ENCODE measurements at places on chromosomes 5 and 9.

DNA sequence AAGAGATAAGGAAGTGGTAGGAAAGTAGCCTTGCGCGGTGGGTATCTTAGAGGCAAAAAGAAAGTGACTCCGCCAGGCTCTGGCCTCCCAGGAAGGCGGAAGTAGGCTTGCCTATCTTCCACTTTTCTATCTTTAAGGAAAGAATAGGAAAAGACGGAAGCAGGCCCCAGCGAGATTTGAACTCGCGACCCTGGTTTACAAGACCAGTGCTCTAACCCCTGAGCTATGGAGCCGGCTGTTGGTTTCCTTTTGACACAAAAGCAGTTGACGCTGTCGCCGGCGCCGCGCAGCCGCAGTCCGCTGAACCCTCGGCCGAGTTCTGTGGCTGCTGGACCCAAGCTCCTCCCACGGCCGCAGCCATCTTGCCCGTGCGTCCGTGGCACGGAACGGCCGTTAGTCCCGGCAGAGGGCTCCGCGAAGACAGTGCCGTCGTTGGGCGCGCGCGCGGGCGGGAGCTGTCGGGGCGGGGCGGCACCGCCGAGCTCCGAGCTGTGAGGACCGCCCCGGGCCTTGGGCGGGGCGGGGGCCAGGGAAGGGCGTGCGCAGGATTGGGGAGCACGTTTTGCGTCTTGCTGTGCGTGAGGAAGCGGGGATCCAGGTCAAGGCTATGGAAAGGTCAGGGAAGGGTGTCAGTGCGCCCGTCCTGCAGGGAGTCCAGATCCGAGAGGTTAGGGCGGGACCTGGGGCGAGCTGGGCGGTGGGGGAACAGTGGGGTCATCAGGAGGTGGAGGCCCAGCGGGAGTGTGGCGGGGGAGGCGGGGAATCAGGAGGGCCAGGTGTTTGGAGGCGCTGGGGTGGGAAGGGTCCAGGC, 13.3 kb downstream of the TRIM7 start:
- DNase-seq, result peak; percentile 98

DNA sequence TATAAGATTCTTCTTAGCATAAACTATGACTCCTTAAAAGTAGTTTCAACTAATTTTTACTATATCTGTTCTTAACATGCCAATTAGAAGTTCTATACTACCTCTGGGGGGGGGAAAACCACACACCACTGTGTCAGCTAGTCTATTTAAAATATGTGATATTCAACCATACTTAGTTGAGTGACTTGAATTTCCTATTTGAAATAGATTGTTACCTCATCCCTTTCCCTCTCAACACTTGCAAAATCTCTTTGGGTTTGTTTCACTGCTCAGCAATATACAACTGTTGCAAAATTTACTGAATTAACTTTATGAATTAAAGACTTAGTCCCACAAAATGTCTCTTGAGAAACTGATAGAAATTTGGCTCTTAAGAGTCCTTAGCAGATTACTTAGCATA, 151.1 kb upstream of the POU5F2 start:
- no peak for DNase-seq

GRCh38 chr5:9104571-9105339, 441.1 kb downstream of the SEMA5A start:
- DNase-seq, result no peak

GRCh38 chr5:149418910-149419531, 39.9 kb upstream of the IL17B start:
- no peak for DNase-seq

- peak; percentile 29 for DNase-seq
Measured at GRCh38 chr9:120933310-120934055, 6.9 kb upstream of the TRAF1 start.

DNA sequence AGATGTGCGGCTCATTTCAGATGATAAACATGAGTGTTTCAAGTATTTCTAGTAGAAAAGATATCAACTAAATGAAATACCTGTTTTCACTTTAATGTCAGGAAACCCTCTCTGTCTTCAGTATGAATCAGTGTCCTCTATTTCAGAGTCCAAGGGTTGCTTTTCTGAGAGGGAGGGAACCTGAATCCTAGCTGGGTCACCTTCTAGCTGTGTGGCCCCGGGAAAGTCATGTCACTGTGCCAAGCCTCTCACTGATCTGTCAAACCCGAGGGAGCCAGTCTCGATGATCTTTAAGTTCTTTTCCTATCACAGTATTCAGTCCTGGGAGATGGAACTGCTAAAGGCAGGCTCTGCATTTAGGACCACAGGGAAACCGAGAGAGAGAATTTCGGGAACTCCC, 258.9 kb downstream of the NTRK2 start:
- no peak for DNase-seq

GRCh38 chr5:126251024-126251423, 172.2 kb upstream of the GRAMD2B start:
- no peak for DNase-seq
